Cortex of kidney (tissue), 1 donor: ENCODE measurements at places on chromosomes 7 and 10.

DNA sequence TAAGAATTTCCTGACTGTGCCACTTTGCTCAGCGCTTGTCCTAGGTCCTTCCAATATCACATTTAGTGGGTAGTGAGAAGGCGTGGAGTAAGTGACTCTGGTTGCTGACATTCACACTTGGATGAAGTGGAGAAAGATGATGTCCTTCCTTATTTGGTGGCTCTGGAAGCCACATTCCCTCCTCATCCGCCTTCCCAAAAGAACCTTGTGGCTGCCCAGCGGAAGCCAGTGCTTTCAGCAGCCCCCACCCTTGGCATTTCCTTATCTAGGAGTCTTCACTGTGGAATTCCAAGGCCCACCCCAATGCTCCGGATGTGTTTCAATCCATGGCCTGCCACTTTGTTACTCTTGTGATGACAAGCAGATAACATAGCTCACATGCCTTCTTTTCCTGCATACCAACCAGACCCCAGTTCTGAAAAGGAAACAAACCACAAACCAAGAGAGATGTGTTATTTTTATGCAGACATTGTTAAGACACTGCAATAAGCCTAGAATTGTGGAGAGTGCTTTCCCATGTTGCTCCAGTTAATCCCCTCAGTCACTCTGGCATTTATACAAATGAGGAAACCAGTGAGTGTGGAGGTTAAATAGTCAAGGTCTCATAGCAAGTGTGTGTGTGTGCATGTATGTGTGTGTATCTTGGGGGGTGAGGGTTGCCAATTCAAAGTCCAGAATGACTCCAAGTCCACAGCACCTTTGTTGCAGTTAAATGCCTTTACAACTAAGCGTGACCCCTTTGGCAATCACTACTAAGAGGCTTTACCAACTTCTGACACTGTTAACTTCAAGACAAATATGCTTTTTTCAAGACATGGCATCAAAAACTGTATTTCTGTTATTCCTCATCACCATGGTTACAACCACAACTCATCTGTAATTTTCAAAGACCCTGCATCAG is 10.3 kb upstream of the ANKRD1 start:
- DNase-seq: no peak

DNA sequence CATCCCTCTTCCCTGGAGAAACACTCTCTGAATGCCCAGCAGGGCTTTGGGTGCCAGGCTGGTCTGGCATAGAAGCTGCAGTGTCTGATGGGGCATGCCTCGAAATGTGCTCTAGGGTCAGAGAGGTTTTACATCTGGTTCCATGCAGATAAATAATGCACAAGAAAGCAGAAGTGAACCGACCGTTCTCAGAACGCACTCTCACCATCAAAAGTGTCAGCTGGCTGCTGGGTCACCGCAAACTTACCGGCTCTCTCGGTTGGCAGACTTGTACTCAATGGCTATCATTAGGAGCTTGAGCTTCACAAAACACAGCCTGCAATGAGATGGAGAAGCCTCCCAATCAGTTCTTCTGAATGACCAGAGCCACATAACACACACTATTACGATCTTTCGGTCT is 610.0 kb downstream of the KCNMA1 start:
- no peak for DNase-seq

- no peak for DNase-seq
These were observed 26.4 kb downstream of the CDK6 start for GRCh38 chr7:92809760-92810573.

- DNase-seq: no peak
These were observed 2.9 kb downstream of the AQP1 start for GRCh38 chr7:30914596-30914995.

- DNase-seq: no peak
These were observed 773.9 kb downstream of the LRMDA start for GRCh38 chr10:76205361-76205760.
